ENCODE measurements at places on chromosomes 6 and 20. TPM values are rescaled to one million over a fixed set of nuclear protein-coding genes. Genes with fewer than 3 reads are reported as not detected.

Gene TNXB
- 24.2 TPM for total RNA-seq

Gene SNAI1
- 0.73 TPM for total RNA-seq

Gene RIPPLY2
- not detected for total RNA-seq

Gene MOXD1
- total RNA-seq: 0.37 TPM

Gene DNAH8
- not detected for total RNA-seq

Gene NT5E
- total RNA-seq: 25.5 TPM

Gene IFT52
- total RNA-seq: 3.5 TPM

Gene MCCD1
- not detected for total RNA-seq

Gene CST2
- total RNA-seq: not detected

Gene C20orf144
- total RNA-seq: 0.18 TPM

Gene CAGE1
- total RNA-seq: not detected

Gene PDSS2
- 19.8 TPM for total RNA-seq

Gene KCNK16
- total RNA-seq: not detected

Gene SLC22A2
- not detected for total RNA-seq

Gene BPIFB4
- not detected for total RNA-seq
